Activated naive CD8-positive, alpha-beta T cell treated with anti-CD3 and anti-CD28 coated beads for 36 hours (primary cell): ENCODE measurements at places on chromosomes 2 and 18. TPM values are rescaled to one million over a fixed set of nuclear protein-coding genes. Genes with fewer than 3 reads are reported as not detected.

MYO5B gene
- total RNA-seq, result not detected

KCTD1 gene
- total RNA-seq, result 4.2 TPM

WNT10A gene
- total RNA-seq, result 7.1 TPM

DNA sequence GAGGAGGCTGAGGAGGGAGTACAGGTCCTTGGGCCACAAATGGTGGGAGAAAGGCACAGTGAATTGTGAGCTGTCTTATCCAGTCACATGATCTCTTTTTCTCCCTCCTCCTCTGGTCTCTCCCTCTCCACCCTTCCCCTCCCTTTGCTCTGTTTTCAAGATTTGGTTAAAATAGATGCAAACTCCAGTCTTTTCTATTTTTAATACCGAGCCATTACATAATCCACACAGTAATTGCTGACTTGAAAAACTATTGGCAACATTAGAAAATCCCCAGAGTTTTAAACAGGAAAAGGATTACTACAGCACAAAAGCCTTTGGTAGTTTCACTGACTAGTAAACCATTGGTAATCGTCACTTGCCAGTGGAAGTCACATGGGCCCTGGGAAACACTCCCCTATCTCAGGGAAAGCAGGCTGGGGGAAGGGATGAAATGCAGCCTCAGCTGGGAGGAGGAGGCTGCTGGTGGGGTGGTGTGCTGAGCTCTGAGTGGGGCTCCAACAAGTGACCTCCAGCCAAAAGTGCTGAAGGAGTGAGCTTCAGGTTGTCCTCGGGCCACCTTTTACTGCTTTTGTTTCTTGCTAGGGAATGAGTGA, 57.4 kb upstream of the PCBP1 start:
- no peaks in the 10 kb centered on the region for H3K27me3 ChIP-seq
- peaks cover 8% of the 10 kb centered on the region for H3K36me3 ChIP-seq
- H3K4me1 ChIP-seq, result peaks cover 6% of the 10 kb centered on the region
- DNase-seq, result no peak
- H3K4me3 ChIP-seq, result no peak overlapping the region
- no peak overlapping the region for H3K27ac ChIP-seq

GRCh38 chr2:200050921-200051610, 95.7 kb downstream of the MAIP1 start:
- no peak overlapping the region for H3K27ac ChIP-seq
- no peak for DNase-seq
- H3K36me3 ChIP-seq, result no peaks in the 10 kb centered on the region
- no peak overlapping the region for H3K4me3 ChIP-seq
- H3K4me1 ChIP-seq, result no peaks in the 10 kb centered on the region
- H3K27me3 ChIP-seq, result peaks cover 28% of the 10 kb centered on the region

- no peak overlapping the region for H3K4me3 ChIP-seq
- peaks cover 34% of the 10 kb centered on the region for H3K4me1 ChIP-seq
- peaks cover 25% of the 10 kb centered on the region for H3K36me3 ChIP-seq
- no peaks in the 10 kb centered on the region for H3K27me3 ChIP-seq
- peak overlapping the region; percentile 6 for H3K27ac ChIP-seq
- no peak for DNase-seq
Measured at GRCh38 chr18:63407734-63408133, 14.5 kb downstream of the VPS4B start.

DNA sequence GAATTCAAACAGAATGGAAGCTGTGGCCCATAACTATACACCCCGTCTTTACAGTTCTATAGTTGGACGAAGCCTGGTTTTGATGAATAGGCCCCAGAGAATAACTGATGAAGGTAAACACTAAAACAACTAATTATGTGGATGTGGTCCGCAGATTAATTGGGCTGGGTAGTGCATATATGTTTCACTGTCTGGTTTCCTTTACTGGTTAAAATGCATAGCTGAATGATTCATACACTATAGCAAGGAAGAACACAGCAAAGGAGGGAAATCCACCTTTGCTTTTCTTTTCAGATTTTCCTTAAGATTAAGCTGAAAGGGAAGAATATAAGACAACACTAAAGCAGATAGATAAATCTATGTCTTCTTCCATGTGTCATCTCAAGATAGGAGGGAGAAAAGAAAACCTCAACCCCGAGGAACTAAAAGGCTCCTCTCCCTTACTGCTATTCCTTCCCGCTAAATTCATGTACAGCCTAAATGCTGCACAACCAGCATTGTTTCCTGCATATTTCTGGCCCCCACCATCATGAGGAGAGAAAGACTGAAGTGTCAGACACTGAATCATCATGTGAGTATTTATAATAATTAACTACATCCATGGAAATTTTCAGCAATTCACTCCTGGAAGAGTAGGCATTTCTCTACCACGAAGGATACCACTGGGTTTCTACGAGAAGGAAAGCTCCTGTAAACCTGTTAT, 297.1 kb upstream of the CCDC68 start:
- no peaks in the 10 kb centered on the region for H3K4me1 ChIP-seq
- no peaks in the 10 kb centered on the region for H3K36me3 ChIP-seq
- H3K27ac ChIP-seq, result no peak overlapping the region
- H3K4me3 ChIP-seq, result no peak overlapping the region
- no peaks in the 10 kb centered on the region for H3K27me3 ChIP-seq

DNA sequence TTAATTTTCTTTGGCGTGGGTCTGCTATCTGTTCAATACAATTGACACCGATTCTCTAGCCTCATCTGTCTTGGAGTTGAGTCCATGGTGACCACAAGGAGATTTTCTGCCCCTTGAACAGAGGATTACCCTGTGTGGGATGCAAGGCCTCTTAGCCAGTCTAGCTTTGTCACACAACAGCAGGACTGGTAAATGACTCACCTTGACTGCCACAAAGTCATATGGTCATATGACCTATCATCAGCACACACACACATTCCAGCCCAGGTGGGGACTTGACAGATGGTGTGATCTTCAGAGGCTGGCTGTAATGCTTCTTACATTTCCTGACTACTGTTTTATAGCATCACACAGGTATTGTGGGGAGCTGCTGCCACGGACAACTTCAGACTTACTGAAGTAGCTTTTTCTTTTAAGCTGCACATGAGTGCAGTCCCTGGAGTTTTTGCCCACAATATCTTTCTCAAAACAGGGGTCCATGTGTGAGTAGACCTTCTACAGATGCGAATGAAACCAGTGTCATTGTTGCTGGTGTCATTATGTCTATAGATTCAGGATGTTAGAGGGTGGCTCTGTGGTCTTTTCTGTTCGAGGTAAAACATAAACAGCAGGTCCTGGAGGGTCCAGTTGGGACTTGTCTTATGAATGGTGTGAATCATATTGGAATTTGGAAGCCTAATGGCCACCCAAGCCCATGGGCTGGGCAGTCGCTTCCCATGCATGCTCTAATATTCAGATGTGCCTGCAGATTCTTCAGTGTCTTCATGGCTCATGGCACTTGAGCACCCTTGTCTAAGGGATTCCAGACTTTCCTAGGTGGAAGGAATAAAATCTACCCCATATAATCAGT, 18.6 kb upstream of the ACOXL start:
- H3K4me1 ChIP-seq, result peaks cover 3% of the 10 kb centered on the region
- peaks cover 42% of the 10 kb centered on the region for H3K27me3 ChIP-seq
- H3K36me3 ChIP-seq, result no peaks in the 10 kb centered on the region

DNA sequence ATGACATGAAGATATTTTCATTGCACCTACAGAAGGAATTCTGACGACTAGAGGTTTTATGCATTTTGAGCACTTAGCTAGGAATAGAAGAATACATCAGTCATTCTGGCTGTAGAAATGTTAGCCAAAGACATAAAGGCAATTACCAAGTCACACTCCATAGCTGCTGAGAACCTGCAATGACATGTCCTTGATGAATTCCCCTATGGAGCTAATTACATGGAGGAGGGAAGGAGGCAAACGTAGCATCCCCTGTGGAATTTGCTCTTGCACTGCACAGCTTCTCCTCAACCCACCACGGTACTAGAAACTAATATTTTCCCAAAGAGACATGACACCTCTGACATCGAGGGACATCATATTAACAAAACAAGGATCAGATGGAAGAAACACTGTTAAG, 174.0 kb upstream of the SESTD1 start:
- H3K4me3 ChIP-seq, result no peak overlapping the region
- H3K36me3 ChIP-seq, result no peaks in the 10 kb centered on the region

DNA sequence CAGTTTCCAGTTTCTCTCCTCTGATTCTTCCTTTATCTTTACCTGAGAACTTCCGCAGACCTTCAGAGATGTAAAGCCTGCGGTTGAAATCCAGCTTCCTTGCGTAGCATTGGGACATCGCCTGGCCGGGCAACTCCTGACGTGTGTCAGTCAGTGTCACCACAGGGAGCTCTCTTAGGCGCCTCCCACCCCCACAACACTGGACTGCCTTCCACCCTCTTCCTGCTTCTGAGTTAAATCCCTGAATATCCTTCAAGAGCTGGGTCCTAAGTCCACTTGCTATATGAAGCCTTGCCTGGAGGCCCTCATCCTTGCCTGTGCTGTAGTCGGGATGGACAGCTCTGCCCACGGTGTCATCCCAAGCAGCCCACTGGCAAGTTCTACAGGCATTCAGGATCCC, 179.4 kb downstream of the SEPTIN10 start:
- H3K4me1 ChIP-seq, result no peaks in the 10 kb centered on the region
- H3K4me3 ChIP-seq, result no peak overlapping the region
- H3K27ac ChIP-seq, result no peak overlapping the region
- H3K27me3 ChIP-seq, result no peaks in the 10 kb centered on the region
- H3K36me3 ChIP-seq, result peaks cover 8% of the 10 kb centered on the region

GRCh38 chr18:13370995-13371625, 152.6 kb downstream of the LDLRAD4 start:
- no peak overlapping the region for H3K27ac ChIP-seq
- no peak for DNase-seq
- no peak overlapping the region for H3K4me3 ChIP-seq
- H3K4me1 ChIP-seq, result peaks cover 62% of the 10 kb centered on the region
- no peaks in the 10 kb centered on the region for H3K36me3 ChIP-seq

GRCh38 chr18:5876891-5877290, 18.4 kb downstream of the TMEM200C start:
- H3K4me1 ChIP-seq, result no peaks in the 10 kb centered on the region
- H3K36me3 ChIP-seq, result no peaks in the 10 kb centered on the region
- H3K27me3 ChIP-seq, result peaks cover 26% of the 10 kb centered on the region
- no peak overlapping the region for H3K27ac ChIP-seq
- H3K4me3 ChIP-seq, result no peak overlapping the region

DNA sequence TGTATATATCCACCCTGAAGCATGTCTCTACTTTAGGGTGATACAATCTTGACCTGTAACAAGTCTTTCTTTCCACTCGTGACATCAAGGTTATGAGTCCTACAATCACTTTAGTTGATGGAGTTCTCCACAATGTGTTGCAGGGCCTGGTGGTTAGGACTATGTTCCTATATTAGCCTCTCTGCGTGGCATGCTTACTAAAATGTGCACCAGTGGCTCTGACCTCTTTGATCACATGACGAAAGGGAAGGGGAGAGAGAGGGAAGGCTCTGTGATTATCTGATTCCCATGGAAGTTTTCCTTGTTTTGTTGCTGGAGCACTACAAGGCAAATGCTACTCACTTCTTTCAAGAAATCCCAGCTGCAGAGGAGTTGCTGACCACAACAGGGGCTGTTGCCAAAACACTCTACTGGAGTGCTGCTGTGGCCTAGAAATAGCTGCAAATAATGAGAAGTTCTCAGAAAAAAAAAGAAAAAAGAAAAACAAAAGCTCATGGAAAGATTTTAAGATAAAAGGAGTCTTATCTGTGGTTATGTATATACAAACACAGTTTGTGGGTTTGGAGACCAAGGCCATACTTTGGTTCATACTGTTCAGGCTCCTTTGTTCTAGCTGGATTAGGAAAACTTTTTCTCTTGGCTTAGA, 272.8 kb upstream of the MMADHC start:
- H3K27ac ChIP-seq, result no peak overlapping the region
- H3K4me1 ChIP-seq, result no peaks in the 10 kb centered on the region
- H3K27me3 ChIP-seq, result no peaks in the 10 kb centered on the region

DNA sequence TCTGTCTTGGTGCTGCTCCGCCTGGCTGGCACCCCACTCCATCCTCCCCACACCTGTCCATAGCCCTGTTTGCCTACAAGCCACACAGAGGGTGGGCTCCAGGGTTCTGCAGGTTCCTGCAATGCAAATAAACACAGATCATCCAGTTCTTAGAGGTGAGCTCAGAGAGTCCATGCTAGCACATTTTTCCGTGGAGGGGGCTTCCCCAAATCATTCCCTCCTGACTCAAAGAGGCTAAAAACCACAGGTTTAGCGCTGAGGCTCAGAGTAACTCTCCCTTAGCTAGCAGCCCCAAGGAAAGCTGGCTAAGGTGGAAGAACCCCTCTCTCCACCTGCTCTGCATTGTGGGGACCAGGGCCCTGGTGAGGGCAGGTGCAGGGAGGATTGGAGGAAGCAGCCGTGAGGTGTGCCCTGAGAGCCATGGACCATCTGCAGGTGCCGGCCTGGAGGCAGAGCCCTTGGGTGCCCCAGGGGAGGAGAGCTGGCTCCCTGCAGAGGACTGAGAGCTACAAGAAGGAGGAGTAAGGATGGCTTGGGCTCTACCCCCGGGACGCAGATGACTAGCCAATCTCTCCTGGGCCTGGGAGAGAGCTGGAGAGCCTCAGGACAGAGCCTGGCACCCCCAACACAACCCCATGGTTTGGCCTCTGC, 23.8 kb upstream of the TEX44 start:
- H3K27me3 ChIP-seq, result no peaks in the 10 kb centered on the region
- H3K4me3 ChIP-seq, result no peak overlapping the region
- peak; percentile 6 for DNase-seq
- no peak overlapping the region for H3K27ac ChIP-seq
- H3K4me1 ChIP-seq, result peaks cover 8% of the 10 kb centered on the region

GRCh38 chr2:105573910-105574655, 170.6 kb upstream of the NCK2 start:
- peaks cover 15% of the 10 kb centered on the region for H3K4me1 ChIP-seq
- H3K36me3 ChIP-seq, result no peaks in the 10 kb centered on the region
- no peak overlapping the region for H3K4me3 ChIP-seq
- no peak overlapping the region for H3K27ac ChIP-seq
- H3K27me3 ChIP-seq, result no peaks in the 10 kb centered on the region

DNA sequence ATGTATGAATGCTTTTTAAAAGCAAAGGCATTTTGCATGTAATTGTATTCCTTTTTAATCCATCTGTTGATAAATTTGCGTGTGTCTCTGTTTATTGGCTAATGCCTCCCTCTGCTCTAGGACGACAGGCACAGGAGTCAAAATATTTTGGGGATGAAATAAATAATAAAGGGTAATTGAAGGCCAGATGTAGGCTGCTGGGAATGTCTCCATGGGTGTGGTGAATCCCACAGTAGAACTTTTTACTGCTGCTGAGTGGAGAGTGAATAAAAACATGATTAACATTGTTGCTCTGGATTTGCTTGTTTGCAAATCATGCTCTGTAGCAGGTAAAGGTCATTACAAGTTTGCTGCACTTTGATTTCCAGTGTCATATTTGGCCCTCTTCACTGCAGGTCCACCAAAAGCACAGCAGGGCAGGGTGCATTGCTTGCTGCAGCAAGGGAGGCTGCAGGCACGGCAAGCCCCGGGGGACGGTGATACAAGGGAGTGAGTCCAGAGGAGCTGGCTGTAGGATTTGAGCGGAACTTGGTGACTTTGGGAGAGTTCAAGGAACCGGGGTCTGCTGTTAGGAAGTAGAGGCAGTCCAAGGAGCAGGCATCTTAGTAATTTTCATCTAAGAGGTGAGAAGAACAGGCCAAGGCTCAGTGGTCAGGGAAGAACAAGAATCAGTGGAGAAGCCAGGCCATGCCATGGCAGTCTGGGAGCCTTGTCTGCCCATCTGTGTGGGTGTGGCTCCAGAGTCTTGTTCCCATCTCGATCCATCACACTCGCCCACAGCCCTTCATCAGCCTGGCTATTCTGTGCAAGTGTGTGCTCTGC, 201.5 kb upstream of the RAB6C start:
- no peak for DNase-seq
- H3K4me3 ChIP-seq, result no peak overlapping the region
- peaks cover 4% of the 10 kb centered on the region for H3K27me3 ChIP-seq
